Hematopoietic multipotent progenitor cell treated with erythropoietin and hydrocortisone succinate and interleukin-3 and kit ligand, for 15 days (in vitro differentiated cells): ENCODE measurements at places on chromosomes 7 and 10.

DNA sequence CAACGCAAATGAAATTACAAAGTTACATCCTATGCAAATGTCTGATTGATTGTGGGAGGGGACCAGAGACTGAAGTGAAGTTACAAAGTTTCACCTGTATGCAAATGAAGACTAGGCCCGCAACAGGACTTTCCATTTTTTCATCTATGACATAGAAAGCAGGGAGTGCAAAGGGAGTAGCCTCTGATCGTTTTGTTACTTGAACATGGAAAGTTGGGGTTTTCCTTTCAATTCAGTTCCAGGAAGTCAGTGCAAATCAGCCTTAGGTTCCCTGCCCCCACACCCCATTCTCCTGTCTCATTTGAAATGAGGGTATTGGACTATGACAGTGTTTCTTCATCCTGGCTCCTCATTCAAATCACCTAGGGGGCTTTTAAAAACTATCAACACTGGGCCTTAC is 96.9 kb upstream of the HABP2 start:
- DNase-seq, result no peak

- DNase-seq, result no peak
These were observed 98.7 kb downstream of the CALCR start for GRCh38 chr7:93475811-93476210.

DNA sequence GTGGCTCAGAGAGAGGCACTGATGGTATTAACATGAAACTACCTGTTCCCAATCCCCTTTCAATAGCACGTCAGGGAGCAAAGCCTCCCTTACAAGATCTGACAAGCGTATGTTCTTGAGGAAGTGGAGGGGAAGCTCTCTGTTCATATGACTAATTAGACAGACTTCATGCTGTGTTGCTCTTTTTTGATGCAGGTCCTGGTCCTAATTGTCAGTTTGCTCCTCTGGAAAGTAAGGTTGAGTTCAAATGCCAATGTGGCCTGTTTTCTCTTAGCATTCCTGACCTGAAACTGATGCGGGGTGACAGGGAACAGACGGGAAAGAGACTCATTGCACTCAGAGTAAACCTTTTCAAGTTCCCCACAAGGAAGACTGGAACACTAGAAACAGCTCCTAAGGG is 27.0 kb upstream of the TBX20 start:
- no peak for DNase-seq

DNA sequence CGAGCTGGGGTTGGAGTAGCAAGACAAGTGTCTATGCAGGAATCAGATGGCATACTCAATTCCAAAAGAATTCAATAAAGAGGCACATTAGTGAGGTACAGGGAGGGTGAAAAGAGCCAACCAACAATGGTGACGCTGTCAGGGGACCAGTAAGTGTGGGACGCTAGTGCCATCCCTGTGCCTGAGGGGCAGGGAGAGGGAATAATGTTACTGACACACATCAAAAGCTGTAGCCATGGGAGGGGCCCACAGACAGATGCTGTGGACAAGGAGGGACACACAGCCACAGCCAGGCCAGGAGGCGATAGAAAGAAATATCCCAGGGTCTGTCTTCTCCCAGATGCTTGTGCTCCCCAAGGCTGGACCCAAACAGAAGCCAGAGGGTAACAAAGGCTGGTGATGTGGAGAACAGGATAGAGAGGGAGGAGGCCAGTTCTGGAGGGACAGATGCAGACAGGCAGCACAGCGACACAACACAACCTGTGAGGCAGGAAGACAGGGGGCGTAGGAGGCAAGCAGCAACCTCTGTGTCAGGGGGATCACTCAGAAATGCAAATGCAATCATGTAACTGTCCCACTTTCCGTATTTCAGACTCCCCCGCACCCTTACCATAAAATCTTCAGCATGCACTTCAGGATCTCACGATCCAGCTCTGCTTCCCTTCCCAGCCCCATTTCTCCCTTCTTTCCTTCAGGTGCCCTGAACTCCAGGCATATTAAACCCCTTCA is 240.5 kb upstream of the FZD8 start:
- DNase-seq, result no peak

GRCh38 chr10:100551738-100552137 is 16.0 kb downstream of the HIF1AN start:
- DNase-seq, result no peak

GRCh38 chr7:471866-472639 is 47.6 kb downstream of the PDGFA start:
- DNase-seq, result no peak

- DNase-seq, result no peak
These were observed 18.6 kb upstream of the GTPBP4 start for GRCh38 chr10:969473-970150.

GRCh38 chr10:73911553-73912004 is 647 bp downstream of the PLAU start:
- DNase-seq, result no peak

DNA sequence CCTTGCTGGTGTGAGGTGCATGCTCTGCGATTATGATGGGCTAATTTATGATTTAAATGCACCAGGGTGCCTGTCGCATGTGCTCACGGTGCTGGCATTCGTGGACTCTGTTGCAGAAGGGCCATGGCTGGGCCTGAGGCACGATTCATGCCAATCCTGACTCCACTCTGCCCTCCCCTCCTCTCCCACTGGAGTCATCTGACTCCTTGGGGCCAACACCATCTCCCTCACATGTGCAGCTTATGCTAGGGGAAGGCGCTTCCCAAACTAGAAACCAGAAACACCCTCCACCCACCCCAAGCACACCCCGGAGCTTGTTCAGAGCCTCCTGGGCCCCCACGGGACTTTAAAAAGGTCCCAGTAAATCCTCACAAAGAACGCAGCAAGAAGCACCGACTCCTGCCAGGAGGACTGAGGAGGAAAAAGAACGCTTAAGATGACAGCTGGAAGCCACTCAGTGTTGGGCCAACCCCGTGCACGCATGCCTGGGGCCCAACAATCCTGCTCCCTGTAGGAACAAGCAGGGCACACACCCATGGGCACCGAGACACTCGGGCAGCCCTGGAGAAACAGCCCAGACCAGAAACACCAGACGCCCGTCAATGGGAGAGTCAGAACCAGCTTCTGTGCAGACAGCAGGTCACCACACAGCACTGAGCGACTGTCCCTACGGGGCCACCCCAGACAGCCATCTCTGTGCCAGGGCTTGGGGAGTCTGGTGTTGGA is 14.1 kb downstream of the BRI3 start:
- DNase-seq, result no peak

GRCh38 chr7:30140456-30140855 is 5.7 kb downstream of the MTURN start:
- DNase-seq, result no peak

DNA sequence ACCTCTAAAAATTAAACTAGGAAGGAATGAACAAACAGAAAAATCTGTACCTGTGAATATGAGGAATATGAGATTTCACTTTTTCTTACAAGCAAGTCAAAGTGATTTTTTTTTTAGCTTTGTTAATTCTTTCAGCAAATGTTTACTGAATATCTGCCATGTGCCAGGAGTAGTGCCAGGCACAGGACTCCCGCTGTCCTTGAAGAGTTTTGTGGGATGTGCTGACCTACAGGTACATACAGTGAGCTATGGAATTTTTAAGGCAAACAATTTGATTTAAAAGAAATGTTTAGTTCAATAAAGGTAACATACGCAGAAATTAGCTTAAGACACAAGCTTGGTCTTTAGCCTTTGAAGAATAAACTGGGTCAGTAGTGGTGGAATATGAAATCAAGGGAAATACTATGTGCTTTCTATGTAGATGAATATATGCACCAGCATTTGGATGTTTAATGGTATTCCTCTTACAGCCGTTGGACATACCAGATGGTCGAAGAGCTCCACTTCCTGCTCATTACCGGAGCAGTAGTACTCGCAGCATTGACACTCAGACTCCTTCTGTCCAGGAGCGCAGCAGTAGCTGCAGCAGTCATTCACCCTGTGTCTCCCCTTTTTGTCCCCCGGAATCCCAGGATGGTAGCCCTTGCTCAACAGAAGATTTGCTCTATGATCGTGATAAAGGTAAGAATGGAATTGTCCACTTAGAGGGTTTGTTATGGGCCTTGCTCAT is 102.0 kb downstream of the GLCCI1 start:
- DNase-seq, result no peak

GRCh38 chr10:77943121-77943901 is 16.8 kb upstream of the DLG5 start:
- DNase-seq, result no peak

DNA sequence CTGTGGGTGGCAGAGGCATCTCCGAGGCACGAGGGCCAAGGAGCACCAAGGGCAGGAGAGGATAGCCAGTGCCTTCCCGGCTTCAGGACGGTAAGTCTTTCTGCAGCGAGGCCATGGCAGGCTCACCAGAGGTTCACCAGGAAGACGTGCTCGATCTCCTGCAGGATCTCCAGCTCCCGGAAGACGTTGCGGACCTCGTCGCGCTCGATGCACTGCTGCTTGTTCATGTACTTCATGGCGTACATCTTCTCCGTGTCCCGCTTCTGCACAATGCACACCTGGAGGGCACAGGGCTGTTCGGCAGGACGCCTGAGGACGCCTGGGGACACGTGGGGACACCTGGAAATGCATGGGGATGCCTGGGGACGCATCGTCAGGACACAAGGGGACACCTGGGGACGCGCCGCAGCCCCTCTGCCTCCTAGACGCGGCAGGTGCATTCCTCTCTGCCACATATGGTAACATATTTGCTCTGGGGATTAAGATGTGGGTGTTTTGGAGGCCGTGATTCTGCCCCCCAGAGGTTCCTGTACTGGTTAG is 41.2 kb downstream of the DPYSL4 start:
- DNase-seq, result no peak

- DNase-seq, result no peak
These were observed 21.0 kb upstream of the ASB15 start for GRCh38 chr7:123580406-123581161.

- no peak for DNase-seq
These were observed 12.5 kb downstream of the CYP3A43 start for GRCh38 chr7:99840136-99840869.
